Endothelial cell (in vitro differentiated cells): ENCODE measurements at places on chromosomes 2 and 18. TPM values are rescaled to one million over a fixed set of nuclear protein-coding genes. Genes with fewer than 3 reads are reported as not detected.

- no peaks in the 10 kb centered on the region for H3K36me3 ChIP-seq
- H3K27me3 ChIP-seq = no peaks in the 10 kb centered on the region
- peaks cover 7% of the 10 kb centered on the region for H3K4me1 ChIP-seq
- no peak overlapping the region for H3K27ac ChIP-seq
- no peak for DNase-seq
These were observed 107.6 kb upstream of the RMP24 start for GRCh38 chr18:35864916-35865315.

DNA sequence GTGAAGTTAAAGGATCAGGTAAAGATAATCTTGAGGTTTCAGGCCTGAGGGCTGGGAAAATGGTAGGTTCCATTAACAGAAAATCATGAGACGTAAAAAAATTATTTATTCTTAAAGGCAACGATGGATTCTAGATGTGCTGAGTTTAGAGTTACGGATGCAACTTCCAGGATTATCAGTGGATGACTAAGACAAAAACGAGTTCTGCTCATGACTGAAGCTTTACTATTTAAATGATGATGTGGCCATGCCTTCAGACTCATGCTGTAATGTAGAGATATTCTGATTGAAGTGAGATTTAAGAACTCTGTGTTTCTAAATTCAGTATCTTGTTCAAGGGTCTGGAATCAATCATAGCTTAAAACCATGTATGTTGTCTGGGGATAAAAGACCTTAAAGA is 5.0 kb downstream of the TMEM237 start:
- no peak for DNase-seq
- no peak overlapping the region for H3K4me3 ChIP-seq
- peaks cover 3% of the 10 kb centered on the region for H3K4me1 ChIP-seq
- no peak overlapping the region for H3K27ac ChIP-seq
- peaks cover 3% of the 10 kb centered on the region for H3K27me3 ChIP-seq

DNA sequence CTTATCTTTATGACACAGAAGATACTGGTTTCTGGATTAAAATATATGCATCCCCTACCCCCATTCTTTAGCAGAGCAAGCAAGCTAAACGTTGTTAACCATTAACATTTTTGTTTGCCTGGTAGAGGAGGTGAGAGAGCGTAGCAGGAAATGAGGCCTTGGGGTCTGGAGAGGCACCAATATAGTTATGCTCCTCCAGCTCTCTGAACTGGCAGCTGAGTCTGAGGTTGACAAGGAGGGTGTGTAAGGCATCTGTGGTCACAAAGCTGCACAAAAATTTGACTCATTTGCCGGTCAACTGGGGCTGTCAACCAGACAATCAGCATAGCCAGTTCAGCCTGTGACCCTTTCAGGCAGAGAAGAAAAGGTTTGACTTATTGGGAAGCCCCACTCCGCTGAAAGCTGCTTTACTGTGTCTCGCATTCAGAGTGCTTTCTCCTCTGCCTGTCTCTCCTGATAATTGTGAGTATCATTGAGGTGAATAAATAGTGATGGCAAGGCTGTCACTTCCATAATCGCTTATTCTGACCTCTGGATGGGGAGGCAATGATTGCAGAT is 647.5 kb upstream of the SETBP1 start:
- H3K27ac ChIP-seq = no peak overlapping the region
- H3K36me3 ChIP-seq = peaks cover 5% of the 10 kb centered on the region
- H3K4me1 ChIP-seq = no peaks in the 10 kb centered on the region
- no peak for DNase-seq

GRCh38 chr18:44290366-44290977 is 390.2 kb upstream of the SETBP1 start:
- H3K27me3 ChIP-seq = peaks cover 4% of the 10 kb centered on the region
- no peaks in the 10 kb centered on the region for H3K36me3 ChIP-seq
- H3K4me3 ChIP-seq = no peak overlapping the region
- no peak overlapping the region for H3K27ac ChIP-seq

GRCh38 chr18:10680271-10680596 is 154.4 kb downstream of the NAPG start:
- H3K27ac ChIP-seq = no peak overlapping the region
- H3K27me3 ChIP-seq = peaks cover 3% of the 10 kb centered on the region
- no peak for DNase-seq
- no peaks in the 10 kb centered on the region for H3K36me3 ChIP-seq
- peaks cover 5% of the 10 kb centered on the region for H3K4me1 ChIP-seq

Gene TMEM18
- total RNA-seq = 26.3 TPM

Gene RBKS
- total RNA-seq = 2.0 TPM
